Activated T-cell treated with anti-CD3 and anti-CD28 coated beads for 1 hour (primary cell): ENCODE measurements at places on chromosomes 13 and 19.

- no peak for DNase-seq
These were observed 169.9 kb downstream of the VWA8 start for GRCh38 chr13:41791056-41791455.

GRCh38 chr13:50125554-50126262 is 110.5 kb downstream of the KCNRG start:
- DNase-seq, result peak; percentile 85

DNA sequence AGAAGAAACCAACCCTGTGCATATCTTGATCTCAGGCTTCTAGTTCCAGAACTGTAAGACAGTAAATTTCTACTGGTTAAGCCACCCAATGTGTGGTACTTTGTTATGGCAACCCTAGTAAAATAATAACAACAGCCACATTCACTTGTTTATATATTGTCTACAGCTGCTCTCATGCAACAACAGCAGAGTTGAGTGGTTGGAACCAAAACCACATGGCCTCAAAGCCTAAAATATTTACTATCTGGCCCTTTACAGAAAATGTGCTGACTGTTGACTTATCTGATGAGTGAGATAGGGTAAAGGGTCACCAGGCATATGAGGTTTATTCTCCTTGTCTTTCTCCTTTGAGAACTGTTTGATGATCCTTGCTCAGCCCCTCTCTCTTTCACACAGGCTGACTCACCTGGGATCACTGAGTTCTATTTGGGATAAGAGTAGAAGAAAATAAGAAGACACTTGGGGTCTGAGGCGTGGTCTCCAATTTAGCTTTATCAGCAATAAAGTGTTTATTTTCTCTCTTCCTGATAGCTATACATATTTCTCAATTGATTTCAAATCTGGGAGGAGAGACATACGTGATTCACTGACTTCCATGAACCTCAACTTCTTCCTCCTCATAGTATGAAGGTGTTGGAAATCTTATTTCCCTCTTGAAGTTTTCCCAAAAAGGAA is 227.5 kb upstream of the STARD13 start:
- DNase-seq, result no peak

DNA sequence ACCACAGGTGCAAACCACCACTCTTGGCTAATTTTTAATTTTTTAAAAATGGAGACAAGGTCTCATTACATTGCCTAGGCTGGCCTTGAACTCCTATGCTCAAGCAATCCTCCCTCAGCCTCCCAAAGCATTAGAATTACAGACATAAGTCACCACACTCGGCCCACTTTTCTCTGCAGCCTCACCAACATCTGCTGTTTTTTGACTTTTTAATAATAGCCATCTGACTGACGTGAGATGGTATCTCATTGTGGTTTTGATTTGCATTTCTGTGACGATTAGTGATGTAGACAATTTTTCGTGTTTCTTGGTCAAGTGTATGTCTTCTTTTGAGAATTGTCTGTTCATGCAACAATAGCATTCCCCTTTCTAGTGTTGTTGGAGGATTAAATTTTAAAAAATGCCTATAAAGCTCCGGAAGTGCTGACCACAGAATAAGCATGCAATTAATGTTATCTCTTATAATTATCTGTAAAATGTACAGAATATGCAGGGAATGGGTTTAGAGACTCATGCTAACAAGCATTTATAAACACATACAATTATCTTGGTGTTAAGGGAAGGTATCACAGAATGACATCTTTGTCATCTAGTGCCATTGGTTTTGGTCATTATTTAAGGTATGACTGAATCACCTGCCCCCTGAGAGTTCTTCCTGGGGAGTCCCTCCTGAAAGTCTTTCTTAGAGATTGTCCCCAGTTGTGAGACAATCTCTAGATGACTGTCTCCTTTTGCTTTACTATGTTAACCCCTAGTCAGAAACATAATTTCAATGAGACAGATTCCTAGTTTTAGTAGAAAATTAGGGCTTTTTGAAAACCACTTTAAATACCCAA is 118.5 kb upstream of the SERTM1 start:
- DNase-seq, result no peak

DNA sequence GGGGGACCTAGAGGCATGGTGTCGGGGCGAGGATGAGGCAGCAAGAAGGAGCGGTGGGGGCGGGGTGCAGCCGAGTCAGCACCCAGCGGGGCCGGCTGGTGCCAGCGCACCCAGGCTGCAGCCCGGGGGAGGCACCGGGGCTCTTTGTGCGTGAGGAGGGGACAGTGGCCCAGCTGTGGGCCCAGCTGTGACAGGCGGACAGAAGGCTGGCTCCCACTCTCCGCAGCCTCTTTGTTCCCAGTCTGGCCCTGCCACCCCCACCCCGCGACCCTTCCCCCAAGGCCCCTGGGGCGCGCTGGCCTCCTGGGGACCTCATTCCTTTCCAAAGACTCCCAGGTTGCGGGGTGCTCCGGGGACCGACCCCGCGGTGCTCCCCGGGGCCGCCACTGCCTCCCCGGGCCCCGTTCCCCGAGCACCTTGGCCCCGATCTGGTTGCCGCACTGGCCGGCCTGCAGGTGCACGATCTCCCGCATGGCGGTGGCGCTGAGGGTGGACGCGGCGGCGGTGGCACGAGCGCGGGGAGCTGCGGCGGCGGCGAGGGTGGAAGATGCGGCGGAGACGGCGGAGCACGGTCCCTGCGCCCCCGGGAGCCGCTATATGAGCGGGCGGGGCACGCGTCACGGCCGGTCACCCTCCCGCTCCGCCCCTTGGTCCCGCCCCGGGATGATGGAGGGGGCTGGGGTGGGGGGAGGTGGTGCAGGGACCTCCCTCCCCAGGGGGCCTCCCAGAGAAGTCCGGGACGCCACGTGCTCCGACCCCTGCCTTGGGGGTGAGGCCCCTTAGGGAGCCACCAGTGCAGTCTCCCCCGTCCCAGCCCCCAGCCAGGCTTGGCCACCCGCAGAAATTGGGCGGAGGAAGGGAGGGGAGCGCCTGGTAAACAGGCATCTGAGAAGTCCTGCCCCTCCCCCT is at the start of gene TUBB4A:
Gene TUBB4A (minus strand): TSS at position 570 of the 909 bp plus-strand sequence. CDS start 97 bp downstream, at position 473.
- peak; percentile 24 for DNase-seq

DNA sequence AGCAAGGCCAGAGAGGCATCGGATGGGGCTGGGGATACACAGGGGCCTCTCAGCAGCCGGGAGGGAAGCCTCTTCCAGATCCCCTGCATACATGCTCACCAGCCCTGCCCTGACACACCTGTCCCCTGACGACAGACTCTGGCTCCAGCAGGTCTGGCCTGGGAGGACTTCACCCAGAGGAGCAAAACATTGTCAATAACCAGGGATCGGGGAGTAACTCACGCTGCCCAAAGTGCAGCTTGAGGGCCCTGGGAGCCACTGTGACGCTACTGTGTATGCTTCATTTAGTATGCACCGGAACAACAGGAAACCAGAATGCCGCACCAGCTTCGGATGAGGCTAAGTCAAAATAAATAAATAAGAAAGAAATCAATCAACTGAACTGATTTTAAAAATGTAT is 12.4 kb upstream of the CD22 start:
- no peak for DNase-seq

DNA sequence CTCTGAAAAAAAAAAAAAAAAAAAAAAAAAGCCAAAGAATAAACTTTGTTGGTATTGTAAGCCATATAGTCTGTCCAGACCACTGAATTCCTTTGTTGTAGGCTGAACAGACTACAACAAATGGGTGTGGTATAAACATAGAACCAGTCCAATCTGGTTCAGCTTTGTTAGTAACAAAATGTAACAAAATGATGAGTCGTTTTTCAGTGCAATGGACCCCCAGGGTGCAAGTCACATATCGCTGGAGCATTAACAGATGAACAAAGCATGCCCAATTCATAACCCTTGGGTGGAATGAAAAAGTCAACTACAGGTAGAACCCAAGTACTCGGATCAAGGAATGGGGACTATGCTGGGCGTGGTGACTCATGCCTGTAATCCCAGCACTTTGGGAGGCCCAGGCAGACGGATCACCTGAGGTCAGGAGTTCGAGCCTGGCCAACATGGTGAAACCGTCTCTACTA is 13.6 kb upstream of the FCHO1 start:
- DNase-seq, result no peak

GRCh38 chr19:55554302-55554701 is 9.0 kb upstream of the SBK3 start:
- no peak for DNase-seq
